Astrocyte (in vitro differentiated cells and primary cell): ENCODE measurements at places on chromosomes 2 and 18.

GRCh38 chr2:217027414-217027813, 167.6 kb upstream of the TNP1 start:
- peak; percentile 21 for DNase-seq

- DNase-seq, result no peak
Observed at GRCh38 chr2:55176094-55176415, 56.0 kb downstream of the CLHC1 start.

DNA sequence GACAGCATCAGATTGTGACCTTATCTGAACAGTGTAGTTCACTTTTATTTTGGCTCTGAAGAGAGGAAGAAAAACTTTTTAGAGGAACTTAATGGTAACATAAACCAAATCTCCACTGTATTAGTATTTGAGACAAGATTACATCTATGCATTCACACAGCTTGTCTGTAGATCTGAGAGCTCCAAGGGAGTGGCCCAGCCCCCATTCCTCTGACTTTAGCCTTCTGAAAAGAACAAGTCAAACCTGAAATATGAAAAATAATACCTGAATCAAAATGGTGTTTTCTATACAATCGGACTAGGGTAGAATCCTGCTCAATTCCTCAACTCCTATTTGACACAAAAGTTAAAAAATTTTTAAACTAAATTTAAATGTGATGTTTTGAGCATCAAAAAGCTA, 23.1 kb downstream of the STARD7 start:
- DNase-seq, result no peak

DNA sequence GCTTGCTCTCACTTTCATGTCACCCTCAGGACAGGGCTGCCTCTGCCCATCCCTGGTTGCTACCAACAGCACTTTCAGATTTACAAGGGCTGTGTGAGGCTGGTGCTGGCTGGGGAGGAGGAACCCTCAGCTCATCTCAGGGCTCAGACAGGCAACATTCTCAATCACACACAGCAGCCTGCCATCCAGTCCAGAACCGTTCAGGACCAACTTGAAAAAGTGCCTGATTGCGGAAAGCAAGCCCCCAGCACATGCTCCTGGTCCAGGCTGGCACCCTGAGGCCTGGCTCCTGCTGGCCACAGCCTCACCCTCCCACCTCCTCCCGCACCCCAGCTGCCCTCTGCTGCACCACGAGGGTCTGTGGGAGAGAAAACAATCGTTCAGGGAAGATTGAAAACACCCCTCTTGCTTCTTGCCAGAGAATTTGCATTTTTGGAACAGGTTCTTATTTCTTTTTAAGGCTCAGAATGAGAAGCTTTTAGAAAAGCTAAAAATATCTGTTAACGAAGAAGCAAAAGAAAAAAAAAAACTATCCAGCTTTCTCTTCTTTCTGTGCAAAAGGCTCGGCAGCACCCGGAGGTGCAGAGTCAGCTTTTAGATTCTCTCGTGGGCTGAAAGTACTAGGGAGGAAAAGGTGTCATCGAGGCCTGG, 403.8 kb upstream of the ID2 start:
- no peak for DNase-seq

- DNase-seq, result peak; percentile 81
Observed at GRCh38 chr2:177353187-177353478, 39.4 kb upstream of the AGPS start.

DNA sequence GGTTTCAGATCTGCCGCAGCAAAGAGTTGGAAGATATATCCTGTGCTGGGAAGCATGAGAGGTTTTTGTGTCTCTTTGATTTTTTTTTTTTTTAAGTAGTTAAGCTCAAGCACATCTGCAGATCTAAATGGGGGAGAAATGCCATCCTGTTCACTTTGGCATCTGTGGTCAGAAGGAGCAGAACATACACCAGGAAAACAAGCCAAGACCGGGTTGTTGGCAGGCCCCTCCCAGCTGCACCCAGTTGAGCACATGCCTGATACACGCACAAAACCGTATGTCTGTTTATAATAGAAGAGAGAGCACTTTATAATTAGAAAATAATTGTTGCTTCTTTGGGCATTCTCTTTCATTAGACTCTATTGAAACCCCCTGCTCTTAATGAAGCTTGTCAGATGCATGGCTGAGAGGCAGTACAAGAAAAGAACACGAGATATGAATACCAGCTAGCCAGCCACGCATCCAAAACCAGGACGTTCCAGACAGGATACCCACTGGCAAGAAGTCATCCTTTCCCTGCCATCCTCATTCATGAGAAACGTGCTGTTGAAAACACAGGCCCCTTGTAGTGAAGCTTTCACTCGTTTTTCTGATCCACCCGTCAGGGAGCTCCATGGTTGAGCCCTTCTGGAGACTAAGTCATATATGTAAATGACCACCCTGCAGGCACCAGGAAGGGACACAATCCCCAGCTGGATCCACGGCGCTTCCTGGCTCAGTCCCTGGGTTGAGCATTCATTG, 152.2 kb downstream of the ALPK2 start:
- DNase-seq, result no peak

- DNase-seq, result no peak
Observed at GRCh38 chr2:225948903-225949302, 549.4 kb downstream of the NYAP2 start.

DNA sequence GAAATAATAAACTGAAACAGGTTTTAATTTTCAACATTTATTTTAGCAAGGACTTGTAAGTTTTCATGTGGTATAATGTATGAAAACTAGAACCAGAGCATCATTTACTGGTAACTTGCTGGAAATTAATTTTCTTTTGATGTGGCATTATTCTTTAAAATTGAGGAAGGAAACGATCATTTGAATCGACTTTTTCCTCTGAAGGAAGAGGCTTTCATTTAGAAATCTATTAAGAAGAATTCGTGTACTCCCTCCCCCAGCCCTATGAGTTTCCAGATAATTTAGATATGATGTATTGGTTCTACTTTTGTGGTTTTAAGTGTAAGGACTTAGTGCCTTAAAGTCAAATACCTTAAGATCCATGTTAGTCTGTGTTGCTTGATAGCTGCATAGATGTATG, 2.5 kb downstream of the BABAM2 start:
- DNase-seq, result no peak

DNA sequence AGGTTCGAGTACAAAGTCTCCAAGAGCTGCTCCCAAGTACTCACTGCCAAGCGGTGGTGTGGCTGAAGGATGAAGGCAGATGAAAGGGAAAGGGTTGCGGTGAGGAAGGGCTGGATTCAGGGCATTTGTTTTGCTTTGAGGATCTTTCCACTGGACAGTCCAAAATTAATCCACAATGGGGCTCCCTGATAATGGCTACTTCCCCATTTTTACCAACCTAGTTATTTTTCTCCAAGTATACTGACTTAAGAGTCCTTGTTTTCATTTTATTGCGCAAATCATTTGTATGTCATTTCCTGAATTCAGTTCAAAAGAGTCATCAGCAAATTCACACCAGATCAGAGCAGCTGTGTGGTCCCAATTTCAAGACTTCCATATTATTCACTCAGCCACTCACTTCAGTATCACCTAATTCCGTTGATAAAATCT, 464 bp upstream of the SESTD1 start:
- DNase-seq, result peak; percentile 25

GRCh38 chr2:240235149-240235803, 94.8 kb upstream of the OTOS start:
- no peak for DNase-seq

DNA sequence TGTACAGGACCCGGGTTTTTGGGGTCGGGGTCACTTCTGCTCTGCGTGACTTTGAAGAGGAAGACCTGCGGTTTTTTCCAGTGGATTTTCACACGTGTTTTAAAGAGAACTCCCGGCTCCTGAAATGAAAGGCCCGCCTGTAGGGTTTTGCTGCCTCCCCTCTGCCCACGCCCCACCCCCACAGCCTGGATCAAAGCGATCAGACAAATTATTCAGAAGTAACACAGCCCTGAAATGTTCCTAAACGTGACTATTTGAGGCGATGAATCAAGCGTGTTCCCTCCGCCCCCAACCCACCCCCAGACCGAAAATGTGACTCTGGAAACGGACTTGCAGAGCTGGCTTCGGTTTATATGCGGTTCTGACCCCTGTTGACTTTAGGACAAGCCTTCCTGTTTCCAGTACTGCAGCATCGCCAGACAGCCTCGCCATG, 28.7 kb upstream of the SMIM21 start:
- DNase-seq, result no peak

- DNase-seq, result no peak
Observed at GRCh38 chr2:218880859-218881594, 375 bp downstream of the WNT10A start.

GRCh38 chr2:239953418-239954061, 71.6 kb downstream of the NDUFA10 start:
- DNase-seq, result peak; percentile 60

GRCh38 chr2:223696719-223697118, 94.6 kb upstream of the SCG2 start:
- peak; percentile 61 for DNase-seq
